ENCODE measurements at places on chromosomes 4 and X. TPM values are rescaled to one million over a fixed set of nuclear protein-coding genes. Genes with fewer than 3 reads are reported as not detected.

USP17L15 gene
- polyA plus RNA-seq: not detected

ZBTB33 gene
- 21.7 TPM for polyA plus RNA-seq

AMTN gene
- not detected for polyA plus RNA-seq

ATP8A1 gene
- polyA plus RNA-seq: 70.9 TPM

NEXMIF gene
- 10.0 TPM for polyA plus RNA-seq

SERPINA7 gene
- polyA plus RNA-seq: not detected

PASD1 gene
- polyA plus RNA-seq: not detected

TXK gene
- 0.35 TPM for polyA plus RNA-seq

Data from spinal cord (tissue), 10 donors.